ENCODE measurements at places on chromosomes 7 and 10.

DNA sequence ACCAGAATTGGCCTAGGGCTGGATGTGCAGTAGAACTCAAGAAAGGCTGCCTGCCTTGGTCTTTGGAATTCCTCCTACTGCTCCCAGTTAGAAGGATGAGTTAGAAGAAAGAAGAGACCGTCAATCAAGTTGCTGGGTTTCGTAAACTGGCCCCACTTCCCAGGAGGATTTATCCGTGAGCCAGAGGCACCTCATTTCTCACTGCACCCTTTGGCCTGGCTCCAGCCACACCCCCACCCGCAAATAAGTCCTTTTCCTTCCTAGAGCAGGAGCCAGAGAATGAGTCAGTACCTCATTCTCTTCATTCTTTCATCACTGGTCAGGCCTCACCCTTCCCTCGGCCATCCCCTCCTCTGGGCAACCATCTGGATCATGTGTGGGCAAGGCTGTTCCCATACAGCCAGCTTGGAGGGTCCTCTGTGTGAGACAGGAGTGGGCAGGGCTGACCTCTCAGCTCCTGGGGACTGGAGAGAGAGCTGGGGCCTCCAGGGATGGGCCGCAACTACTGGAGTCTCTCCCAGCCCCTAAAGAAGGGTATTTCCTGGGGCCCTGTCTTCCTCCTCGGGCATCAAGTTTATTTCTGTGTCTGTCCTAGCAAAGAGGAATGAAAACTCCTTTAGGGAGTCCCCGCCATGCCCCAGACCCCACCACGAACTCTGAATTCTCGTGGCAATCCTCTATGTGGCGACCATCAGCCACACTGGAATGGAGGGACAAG lies 87.2 kb upstream of the DUSP5 start:
- DNase-seq: no peak

- DNase-seq: peak; percentile 12
These were observed 51.5 kb downstream of the WDR37 start for GRCh38 chr10:1107679-1108078.

- no peak for DNase-seq
These were observed 1.2 kb upstream of the TMEM243 start for GRCh38 chr7:87220734-87221215.

GRCh38 chr7:26500749-26501352 lies 209.2 kb downstream of the SNX10 start:
- no peak for DNase-seq

- no peak for DNase-seq
These were observed 18.2 kb upstream of the RELN start for GRCh38 chr7:104007614-104008013.

- DNase-seq: no peak
These were observed 31.8 kb downstream of the AP3M1 start for GRCh38 chr10:74118804-74119203.

DNA sequence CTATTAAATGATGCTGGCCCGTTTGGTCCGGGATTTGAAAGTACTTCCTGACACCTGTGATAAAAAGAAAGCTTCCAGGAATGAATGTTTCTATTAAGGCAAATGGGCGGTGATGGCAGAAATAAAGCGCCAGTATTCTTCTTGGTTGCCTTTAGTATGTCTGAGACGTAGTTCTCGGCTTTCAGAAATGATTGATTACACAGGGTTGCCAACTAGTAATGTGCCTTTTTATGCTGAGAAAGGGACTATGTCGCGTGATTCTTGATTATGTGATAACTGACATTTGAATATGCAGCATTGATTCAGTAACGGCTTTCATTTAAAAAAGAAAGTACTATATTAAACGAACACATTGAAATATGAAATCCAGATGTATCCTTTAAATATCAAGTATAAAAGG lies 13.9 kb downstream of the ZRANB1 start:
- no peak for DNase-seq

DNA sequence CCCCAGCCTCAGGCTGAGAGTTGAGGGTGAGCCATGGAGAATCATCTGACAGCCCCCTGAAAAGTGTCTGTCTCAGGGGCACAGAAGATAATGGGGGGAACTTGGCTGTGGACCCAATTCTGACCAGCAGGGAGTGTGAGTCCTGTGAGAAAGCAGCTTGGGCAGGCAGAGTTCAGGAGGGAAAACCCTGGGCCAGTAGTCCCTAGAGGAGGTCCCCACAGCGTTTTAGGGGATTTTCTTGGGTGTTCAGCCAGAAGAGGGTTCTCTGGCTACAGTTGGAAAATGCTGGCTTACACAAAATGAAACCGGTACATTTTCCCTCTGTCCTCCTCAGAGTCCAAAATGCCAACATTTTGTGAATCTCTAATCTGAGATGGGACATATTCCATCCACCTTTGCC lies 35.8 kb upstream of the TRIM8 start:
- no peak for DNase-seq

GRCh38 chr7:47577321-47577919 lies 4.5 kb downstream of the TNS3 start:
- no peak for DNase-seq

GRCh38 chr7:22572292-22572691 lies 72.3 kb upstream of the STEAP1B start:
- DNase-seq: no peak

DNA sequence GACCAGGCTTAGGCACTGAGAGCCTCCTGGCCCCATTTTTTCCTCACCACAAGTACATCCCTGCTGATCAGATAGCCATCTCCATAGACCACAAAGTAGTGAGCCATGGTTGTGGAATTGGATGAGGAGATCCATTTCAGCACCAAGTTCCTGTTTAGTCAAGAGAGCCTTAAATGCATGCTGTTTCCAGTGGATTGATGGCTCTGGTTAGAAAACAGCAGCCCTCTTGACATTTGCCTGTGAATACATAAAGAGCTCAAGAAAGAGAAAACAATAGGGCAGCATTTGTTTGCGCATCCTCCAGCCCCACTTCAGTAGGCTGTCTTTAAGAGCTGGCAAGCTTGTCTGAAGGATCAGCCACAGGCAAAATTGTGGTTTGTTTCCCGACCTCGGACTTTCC lies 251.2 kb downstream of the POU6F2 start:
- DNase-seq: no peak

- no peak for DNase-seq
These were observed at the start of gene TES for GRCh38 chr7:116210345-116211005. TES (plus strand) TSS chr7:116210539; CDS start chr7:116210708, 169 bp downstream.

DNA sequence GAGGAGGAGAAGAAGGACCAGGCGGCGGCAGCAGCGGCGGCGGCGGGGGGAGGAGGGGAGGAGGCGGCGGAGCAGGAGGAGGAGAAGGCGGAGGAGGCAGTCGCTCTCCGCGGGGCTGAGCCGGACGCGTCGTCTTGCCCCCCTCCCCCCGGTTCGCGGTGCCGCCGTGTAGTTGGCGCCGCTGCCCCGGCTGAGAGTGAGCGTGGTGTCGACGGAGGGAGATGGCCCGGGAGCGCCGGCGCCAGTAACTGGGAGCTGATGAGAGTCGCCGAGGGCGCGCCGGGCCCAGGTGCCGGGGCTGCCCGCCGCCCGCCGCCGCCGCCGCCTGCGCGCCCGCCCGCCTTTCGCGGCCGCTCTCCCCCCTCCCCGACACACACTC lies 257 bp downstream of the WAC start:
- DNase-seq: no peak

- DNase-seq: no peak
These were observed 141.9 kb downstream of the ELFN1 start for GRCh38 chr7:1811850-1812508.

GRCh38 chr10:110967009-110967630 lies 47.7 kb downstream of the SHOC2 start:
- no peak for DNase-seq
